Uterus (tissue), 4 donors: ENCODE measurements at places on chromosomes 16 and 17.

DNA sequence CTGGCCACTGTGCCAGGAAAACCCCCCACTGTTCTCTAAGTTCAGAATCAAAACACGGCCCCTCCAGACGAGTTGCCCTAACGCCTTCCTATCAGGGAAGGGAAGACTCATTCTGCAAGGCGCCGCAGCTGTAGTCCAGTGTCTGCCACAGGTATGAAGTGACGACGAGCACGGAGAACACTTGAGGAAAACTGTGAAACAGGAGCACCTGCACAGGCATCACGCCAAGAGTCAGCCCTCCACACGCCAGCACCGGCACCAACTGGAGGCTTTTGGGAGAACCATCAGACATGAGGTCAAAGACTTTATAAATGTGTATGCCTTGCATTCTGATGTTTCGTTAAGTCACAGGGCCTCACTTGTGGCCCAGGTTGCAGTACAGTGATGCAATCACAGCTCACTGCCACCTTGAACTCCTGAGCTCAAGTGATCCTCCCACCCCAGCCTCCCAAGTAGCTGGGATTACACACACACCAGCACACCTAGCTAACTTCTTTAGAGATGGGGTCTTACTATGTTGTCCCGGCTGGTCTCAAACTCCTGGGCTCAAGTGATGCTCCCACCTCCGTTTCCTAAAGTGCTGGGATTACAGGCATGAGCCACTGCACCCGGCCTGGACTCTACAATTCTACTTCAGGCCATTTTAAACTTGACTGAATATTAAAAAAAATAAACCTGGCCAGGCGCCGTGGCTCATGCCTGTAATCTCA is 22.9 kb downstream of the KLHDC4 start:
- H3K27me3 ChIP-seq: no peaks in the 10 kb centered on the region
- H3K27ac ChIP-seq: no peak overlapping the region
- no peaks in the 10 kb centered on the region for H3K4me1 ChIP-seq
- no peak for DNase-seq

DNA sequence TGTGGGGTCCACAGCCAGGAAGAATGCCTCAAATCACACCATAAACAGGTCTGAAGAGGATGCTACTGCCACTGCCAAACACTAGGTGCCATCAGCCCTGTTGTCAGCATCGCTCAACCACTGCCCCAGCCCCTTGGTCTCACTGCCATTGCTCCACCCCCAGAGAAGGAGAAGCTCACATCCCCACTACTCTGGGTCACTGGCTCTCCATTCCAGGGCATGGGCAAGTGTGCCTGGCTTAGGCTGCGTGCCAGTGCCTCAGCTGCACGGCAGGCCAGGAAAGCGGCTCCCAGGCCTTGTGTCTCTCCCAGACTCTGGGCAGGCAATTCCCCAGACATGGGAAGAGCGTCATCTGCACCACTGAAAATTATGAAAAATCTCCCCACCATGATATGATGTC is 1.2 kb upstream of the IGSF6 start:
- no peaks in the 10 kb centered on the region for H3K4me1 ChIP-seq
- no peaks in the 10 kb centered on the region for H3K36me3 ChIP-seq
- no peak overlapping the region for H3K4me3 ChIP-seq
- no peaks in the 10 kb centered on the region for H3K27me3 ChIP-seq
- H3K27ac ChIP-seq: no peak overlapping the region
- DNase-seq: no peak

DNA sequence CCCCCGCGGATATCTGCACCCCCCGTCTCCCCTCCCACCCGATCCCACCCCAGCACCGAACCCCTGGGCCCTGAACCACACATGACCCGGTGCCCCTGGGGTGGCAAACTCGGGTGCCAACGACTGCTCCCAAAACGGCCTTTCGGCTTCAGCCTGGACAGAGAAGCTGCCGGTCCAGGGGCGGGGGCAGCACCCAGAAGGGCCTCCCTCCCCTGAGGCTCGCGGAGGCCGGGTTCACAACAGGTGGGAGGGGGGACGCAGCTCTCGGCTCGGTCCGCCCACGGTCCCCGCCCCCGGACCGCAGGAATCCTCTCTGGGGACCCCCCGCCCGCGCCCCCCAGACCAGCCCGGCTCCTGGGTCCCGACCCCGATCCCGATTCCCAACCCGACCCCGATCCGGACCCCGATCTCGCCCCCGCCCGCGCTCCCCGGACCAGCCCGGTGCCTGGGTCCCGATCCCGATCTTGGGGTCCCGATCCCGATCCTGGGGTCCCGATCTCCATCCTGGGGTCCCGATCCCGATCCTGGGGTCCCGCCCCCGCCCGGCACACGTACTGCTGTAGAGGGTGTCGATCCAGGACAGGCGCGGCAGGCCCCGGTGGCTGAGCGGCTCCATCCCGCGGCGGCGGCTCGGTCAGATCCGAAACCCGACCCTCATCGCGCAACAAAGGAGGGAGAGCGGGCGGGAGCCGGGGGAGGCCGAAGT is 516 bp downstream of the ABR start:
- no peaks in the 10 kb centered on the region for H3K27me3 ChIP-seq
- peak; percentile 46 for DNase-seq
- no peaks in the 10 kb centered on the region for H3K36me3 ChIP-seq
- no peaks in the 10 kb centered on the region for H3K4me1 ChIP-seq
- H3K27ac ChIP-seq: peak overlapping the region; percentile 93

DNA sequence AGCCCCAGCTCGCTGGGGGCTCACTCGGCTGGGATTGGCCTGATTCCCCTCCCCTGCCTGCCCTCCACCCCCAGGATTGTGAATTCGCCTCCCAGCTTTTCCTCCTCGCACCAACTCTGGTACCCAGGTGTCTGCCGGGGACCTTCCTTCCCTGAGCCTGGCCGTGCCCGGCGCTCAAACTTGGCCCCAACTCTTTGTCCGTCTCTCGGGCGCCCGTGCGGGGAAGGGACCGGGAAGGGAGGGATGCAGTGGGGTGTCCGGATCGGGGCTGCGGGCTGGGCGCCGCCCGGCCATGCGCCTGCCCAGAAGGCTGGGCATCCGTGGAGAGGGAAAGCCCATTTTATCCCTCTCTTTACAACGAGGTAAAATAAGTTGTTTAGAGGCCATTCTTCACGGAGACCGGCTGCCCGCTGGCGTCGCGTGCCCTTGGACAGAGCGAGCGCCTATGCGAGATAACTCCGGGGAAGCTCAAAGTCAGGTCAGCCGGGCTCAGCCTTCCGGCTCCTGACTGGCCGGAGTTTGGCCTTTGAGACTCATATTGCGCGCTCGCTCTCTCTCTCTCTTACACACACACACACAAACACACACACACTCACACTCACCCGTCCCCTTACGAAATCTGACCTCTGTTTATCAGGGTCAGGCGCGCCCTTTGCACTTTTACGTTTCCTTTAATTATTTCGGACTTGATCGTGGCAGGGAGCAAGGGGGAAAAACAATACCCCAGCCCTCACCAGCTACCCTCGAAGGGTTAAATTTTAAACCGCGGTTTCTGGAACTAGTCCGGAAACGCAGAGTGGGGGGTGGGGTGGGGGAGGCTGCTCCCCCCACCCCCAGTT is 774 bp upstream of the MAF start:
- no peaks in the 10 kb centered on the region for H3K27me3 ChIP-seq
- no peaks in the 10 kb centered on the region for H3K4me1 ChIP-seq
- H3K36me3 ChIP-seq: no peaks in the 10 kb centered on the region
- H3K27ac ChIP-seq: peak overlapping the region; percentile 99
- peak; percentile 62 for DNase-seq
- peak overlapping the region; percentile 82 for H3K4me3 ChIP-seq

DNA sequence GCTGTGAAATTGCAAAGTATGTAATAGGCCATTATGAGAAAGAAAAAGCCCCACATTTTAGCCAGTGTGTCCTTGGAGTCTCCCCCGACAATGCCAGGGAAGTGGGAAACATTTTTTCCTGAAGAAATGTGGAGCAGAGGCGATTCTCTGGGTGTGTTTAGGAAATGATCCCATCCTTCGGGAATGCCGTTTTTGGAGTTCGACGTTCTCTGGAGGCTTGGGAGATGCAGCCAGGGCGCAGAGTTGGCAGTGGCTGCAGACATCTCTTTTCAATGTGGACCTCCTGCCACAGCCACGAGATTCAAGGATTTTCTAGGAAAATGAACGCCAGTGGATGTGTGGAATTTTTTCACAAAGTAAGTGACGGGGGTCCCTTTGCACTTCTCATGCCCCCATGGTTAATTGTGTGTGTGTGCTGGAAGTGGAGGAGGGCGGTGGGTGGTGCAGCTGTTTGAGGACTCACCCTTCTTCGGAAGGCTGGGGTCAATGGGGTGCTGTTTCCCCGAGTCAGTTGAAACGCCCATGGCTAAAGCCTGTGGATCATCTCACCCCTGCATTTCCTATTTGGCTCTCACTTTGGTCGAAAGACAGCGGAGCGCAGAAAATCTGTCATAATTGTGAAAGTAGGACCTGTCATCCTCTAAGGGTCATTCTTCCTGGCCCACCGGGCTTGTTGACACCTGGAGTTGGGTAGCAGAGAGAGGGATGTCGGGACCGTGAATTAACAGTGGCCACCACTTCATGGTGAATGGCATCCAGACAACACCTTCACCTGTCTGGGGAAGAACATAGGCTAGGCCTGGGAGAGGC is 73.2 kb downstream of the CMIP start:
- no peak for DNase-seq
- H3K4me1 ChIP-seq: no peaks in the 10 kb centered on the region
- H3K36me3 ChIP-seq: no peaks in the 10 kb centered on the region
- no peaks in the 10 kb centered on the region for H3K27me3 ChIP-seq
- no peak overlapping the region for H3K27ac ChIP-seq
- no peak overlapping the region for H3K4me3 ChIP-seq

- no peak overlapping the region for H3K4me3 ChIP-seq
- no peaks in the 10 kb centered on the region for H3K36me3 ChIP-seq
- no peak for DNase-seq
- no peak overlapping the region for H3K27ac ChIP-seq
- no peaks in the 10 kb centered on the region for H3K4me1 ChIP-seq
- H3K27me3 ChIP-seq: no peaks in the 10 kb centered on the region
Measured at GRCh38 chr17:45048795-45049563, 2.5 kb downstream of the DCAKD start.

DNA sequence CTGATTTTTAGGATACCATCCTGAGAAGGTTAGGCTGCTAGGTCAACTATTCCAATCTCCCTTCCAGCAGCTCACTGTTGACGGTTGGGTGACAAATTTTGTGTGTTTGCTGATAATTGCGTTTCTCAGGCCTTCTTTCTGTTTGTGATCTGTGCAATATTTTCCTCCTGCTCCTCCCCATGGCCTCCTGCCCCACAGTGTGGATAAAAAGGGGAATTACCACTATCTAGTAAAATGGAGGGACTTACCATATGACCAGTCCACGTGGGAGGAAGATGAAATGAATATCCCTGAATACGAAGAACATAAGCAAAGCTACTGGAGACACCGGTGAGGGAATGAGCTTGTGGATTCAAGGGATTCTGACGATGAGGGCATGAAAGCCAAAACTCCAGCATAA is 9.2 kb downstream of the CHD3 start:
- H3K27ac ChIP-seq: no peak overlapping the region
- H3K27me3 ChIP-seq: no peaks in the 10 kb centered on the region
- no peak overlapping the region for H3K4me3 ChIP-seq
- no peak for DNase-seq
- H3K4me1 ChIP-seq: no peaks in the 10 kb centered on the region
- no peaks in the 10 kb centered on the region for H3K36me3 ChIP-seq

DNA sequence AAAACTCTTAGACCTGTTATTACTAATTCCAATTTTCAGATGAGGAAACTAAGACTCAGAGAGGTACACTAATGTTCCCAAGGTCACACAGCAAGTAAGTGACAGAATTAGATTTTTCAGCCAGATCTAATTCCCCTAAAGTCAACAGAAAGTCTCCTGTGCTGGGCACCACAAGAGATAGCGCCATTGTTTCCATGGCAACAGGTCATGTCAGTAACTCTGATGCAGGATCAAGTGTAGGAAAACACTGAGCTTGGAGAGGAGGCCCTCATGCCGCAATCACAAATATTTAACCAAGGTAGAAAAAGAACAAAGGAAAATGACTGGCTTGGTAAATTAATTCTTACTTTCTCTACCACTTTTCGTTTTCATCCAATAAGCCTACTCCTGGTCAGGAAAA is 166.0 kb upstream of the CDH13 start:
- no peaks in the 10 kb centered on the region for H3K36me3 ChIP-seq
- no peak overlapping the region for H3K27ac ChIP-seq
- H3K27me3 ChIP-seq: no peaks in the 10 kb centered on the region
- no peak overlapping the region for H3K4me3 ChIP-seq

DNA sequence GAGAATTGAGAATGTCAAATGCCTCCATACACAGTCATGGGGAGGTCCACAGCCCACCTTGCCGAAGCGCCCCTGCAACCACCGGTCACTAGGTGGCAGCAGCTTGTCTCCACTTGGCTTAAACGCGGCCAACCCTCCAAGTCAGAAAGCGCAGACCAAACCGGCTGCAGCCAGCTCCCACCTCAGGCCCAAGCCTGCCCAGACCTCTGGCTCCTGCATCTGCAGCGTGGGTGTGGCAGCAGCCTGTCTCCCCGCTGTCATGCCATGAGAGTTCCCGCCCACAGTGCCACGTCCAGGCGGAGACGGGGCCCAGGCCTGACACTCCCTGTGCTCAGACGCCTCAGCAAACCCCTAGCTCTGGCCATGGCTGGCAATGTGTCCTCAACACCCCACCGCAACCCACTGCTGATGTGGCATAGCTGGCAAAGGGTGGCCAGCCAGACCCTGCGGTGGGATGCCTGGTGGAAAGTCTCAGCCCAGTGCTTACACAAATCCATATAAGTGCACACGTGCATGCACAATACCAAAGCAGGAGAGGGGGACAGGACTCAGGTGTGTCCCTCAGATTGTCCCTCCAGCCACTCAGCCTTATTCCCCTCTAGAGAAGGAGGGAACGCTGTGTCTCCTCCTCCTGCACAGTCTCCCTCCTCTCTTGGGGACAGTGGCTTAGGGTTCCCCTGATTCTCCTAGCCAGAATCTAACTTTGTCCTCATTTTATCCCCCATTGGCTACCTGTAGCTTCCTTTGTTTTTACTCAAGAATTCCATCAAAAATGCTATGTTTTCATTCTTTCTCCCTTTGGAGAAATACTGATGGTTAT is 10.9 kb downstream of the COPZ2 start:
- peak; percentile 86 for DNase-seq
- H3K36me3 ChIP-seq: no peaks in the 10 kb centered on the region
- H3K4me1 ChIP-seq: peaks cover 31% of the 10 kb centered on the region
- H3K27ac ChIP-seq: peak overlapping the region; percentile 29
- H3K4me3 ChIP-seq: no peak overlapping the region

- no peaks in the 10 kb centered on the region for H3K27me3 ChIP-seq
- H3K4me1 ChIP-seq: no peaks in the 10 kb centered on the region
- no peaks in the 10 kb centered on the region for H3K36me3 ChIP-seq
- no peak for DNase-seq
- H3K4me3 ChIP-seq: no peak overlapping the region
Measured at GRCh38 chr17:51647826-51648225, 387.5 kb downstream of the UTP18 start.

- no peak for DNase-seq
- no peaks in the 10 kb centered on the region for H3K27me3 ChIP-seq
- H3K4me1 ChIP-seq: no peaks in the 10 kb centered on the region
Measured at GRCh38 chr16:47323241-47323640, 137.6 kb downstream of the ITFG1 start.
